Stimulated activated CD4-positive, alpha-beta T cell treated with anti-CD3 and anti-CD28 coated beads, Interleukin-1b, Interleukin-23, amount 100 ng/mL, for 24 hours (primary cell): ENCODE measurements at places on chromosomes 5 and 9.

DNA sequence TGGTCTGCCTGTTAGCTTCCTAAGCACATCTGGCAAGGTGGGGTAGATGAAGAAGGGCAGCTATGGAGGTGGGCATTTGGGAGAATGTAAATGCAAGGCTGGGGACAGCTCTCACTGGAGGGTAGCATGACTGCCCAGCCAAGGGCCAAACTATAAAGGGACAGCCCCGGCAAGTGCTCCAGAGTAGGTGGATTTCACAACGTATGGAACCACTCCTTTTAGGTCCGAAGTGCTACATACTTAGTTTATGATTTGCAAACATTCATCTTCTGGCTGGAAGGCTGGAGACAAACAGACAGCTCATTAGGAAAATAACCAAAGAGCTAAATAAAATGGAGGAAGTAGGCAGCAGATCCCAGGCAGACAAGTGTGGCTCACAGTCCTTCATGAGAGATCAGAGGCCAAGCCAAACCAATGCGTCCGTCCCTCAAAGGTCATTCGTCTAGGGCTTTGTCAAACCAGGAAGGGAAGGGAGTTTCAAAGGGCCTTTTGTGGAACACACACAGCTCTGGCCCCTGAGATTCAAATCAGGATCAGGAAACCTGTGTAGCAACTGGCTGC, 42.5 kb upstream of the GLRX start:
- DNase-seq: no peak

GRCh38 chr9:6356904-6357303, 28.7 kb downstream of the TPD52L3 start:
- DNase-seq: no peak

DNA sequence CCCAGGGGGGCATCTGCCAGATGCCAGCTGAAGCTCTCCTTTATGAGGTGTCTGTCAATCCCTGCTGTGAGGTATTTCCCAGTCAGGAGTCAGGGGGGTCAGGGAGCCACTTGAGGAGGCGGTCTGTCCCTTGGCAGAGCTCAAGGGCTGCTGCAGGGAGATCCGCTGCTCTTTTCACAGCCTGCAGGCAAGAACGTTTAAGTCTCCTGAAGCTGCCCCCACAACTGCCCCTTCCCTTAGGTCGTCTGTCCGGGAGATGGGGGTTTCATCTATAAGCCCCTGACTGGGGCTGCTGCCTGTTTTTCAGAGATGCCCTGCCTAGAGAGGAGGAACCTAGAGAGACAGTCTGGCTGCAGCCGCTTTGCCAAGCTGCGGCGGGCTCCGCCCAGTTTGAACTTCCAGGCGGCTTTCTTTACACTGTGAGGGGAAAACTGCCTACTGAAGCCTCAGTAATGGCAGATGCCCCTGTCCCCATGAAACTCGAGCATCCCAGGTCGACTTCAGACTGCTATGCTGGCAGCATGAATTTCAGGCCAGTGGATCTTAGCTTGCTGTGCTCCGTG, 148.3 kb downstream of the RPS23 start:
- DNase-seq: no peak

DNA sequence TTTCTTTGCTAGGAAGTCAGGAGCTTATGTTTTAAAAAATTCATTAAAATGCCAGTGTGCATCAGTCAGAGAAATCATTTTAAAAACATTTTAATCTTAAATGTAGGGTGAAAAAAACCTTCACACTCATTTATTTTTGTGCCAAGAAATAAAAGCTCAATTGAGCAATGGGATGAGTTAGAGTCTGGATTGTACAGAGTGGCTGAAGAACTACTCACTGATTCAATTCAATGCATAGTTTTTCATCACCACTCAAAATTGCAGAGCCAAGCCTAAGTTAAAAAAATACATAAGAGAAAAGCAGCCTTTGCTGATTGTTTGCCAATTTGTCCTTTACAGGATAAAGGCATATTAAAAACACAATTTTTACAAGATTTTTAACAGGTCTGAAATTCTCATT, 168.2 kb upstream of the DMRTA1 start:
- no peak for DNase-seq

DNA sequence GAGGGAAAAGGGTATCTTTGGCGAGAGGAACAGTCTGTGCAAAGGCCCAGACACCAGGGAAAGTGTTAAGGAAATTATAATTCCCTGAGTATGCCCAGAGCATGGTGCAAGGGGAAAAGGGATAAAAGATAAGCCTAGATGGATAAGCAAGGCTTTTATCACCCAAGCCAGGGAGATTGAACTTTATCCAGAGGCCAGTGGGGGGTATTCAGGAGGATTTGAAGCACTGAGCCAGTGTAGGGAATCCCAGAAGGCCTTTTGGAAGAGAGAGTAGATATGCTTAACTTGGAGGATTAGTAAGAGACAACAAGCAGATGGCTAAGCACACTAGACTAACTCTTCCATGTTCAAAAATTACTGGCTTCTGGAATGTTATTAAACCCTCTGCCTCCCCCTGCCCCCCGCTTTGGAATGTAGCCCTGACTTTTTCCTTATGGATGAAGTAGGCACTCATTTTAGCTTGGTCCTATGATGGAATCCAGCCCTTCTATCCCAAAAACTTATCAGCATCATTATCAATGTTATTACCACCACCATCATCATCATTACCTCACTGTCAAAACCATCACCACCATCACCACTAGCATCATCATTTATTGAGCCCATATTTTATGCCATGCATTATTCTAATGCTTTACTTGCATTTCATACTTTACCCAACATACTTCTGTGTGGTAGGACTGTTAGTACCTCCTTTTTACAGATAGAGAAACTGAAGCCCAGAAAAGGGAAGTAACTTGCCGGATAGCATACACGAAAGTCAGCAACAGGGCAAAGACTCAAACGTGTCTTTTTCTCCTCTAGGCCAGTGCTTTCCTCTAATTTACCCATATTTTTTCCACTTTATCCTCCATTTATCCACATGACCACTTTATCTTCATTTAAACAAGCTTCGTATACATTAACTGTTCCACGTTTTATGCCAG, 237.0 kb downstream of the PAPPA start:
- DNase-seq: no peak

DNA sequence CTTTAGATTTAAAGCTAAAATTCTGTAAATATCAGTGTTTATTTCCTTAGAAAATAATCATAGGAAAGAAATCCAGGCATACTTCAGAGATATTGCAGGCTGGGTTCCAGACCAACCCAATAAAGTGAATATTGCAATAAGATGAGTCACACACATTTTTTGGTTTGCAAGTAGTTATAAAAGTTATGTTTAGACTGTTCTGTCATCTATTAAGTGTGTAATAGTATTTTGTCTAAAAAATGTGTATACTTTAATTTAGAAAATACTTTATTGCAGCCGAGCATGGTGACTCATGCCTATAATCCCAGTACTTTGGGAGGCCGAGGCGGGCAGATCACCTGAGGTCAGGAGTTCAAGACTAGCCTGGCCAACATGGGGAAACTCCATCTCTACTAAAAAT, 6.9 kb upstream of the RIC1 start:
- no peak for DNase-seq

DNA sequence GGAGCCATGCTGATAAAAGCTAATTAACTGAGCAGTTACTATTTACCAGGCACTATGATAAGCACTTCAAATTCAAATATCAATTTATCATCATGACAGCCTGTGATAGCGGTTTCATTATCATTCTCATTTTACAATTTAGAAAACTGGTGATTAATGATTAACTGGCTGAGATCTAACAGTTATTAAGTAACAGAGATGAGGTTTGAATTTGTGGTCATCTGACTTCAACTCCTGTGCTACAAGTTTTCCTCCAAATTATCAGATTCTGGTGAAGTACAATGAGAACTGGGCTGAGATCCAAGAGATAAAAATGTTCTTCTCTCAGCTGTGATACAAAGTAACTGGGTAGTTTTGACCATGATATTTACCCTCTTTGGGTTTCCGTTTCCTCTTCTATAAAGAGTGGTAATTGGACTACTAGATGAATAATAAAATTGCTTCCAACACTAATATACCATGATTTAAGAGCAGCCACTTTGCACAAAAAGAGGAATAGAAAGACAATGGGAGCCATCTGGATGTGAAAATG, 74.5 kb upstream of the CCNG1 start:
- no peak for DNase-seq

DNA sequence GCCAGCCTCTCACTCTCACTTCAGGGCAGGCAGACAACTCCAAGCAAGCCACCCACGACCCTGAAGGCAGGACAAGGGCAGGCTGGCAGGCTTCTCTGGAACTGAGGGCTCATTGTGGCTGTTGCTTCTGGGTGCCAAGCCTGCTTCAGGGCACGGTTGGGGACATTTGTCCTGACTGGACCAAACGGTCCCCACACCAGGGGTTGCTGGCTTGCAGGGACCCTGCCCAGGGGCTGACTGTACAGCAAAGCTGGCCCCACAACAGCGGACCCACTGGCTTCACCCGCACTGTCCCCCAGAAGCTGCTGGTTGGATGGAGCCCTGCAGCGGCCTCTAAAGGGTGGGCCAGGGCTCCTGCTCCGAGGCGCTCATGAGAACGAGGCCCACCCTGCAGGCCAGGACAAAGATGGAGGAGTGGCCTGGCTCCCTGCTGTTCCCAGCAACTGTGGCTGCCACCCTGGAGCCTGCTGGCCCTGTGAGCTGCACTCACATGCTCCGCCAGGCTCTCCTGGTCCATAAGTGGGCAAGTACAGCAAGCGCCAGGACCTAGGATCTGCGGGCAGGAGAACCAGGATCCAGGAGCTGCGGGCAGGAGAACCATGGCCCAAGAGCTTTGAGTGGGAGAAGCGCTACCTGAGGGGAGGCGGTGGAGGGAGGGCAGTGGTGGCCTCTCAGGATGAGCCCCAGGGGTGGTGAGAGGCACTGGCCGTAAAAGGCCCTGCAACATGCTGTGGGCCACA, 34.4 kb upstream of the NSMF start:
- DNase-seq: no peak

DNA sequence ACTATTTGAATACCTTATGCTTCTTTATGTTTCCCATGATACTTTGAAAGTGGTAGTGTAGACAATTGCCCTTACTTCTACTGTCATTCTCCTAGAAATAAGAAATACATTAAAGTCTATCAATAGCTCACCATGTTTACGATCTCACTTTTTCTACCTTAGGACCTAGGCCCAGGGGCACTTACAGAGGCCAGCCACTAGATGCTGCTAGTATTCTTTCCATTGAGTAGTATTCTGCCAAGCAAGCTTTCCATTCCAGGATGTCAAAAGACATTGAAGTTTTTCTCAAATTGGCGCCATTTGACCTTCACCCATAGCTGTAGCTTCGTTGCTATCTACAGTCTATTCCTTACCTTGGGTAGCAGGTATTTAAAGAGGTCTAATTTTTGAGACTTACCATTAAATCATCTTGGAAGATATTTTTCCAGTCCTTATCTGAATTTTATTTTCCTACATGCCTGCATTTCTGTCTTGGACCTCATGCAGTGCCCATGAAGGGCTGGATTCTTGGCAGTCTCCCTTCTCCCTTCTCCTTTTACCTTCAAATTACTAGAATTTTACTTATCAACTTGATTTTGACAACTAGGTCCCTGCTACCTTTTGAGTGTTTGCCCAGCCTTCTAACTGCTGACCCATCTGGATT, 246.0 kb upstream of the NUDT12 start:
- no peak for DNase-seq

DNA sequence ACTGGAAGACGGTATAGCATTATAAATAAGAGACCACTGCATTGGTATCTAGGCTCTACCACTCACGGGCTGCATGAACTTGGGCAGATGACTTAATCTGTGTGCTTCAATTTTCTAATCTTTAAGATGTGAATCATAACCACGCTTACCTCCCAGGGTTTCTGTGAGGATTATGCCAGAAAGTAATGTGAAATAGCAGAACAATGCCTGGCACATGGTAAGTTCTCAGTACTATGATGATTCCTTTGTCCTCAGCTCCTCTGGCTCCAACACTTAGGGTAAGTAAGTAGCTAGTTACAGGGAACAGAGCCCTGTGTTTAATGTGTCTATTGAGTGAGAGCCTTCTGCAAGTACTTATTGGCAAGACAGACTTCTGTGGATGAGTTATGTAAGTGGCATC, 31.1 kb downstream of the POU4F3 start:
- no peak for DNase-seq

- no peak for DNase-seq
Observed at GRCh38 chr5:142491270-142491669, 166.4 kb upstream of the SPRY4 start.

GRCh38 chr9:90839183-90839728, 37.6 kb downstream of the SYK start:
- no peak for DNase-seq

DNA sequence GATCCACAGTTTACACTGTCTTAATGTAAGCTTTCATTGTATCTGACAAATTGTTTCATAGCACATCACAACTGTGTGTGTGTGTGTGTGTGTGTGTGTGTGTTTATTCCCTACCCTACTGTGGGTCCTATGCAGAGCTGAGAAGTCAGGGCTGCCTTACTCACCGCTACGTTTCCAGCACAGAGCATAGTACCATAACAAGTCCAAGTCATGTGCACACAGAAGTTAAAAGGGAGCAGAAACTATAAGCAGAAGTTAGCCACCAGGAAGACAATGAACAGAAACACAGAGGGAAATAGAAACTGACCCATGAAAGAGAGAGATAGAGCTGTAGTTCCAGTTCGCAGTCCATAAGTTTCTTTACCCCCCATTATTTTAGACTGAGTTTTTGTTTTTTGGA, 38.2 kb upstream of the DMXL1 start:
- no peak for DNase-seq

GRCh38 chr5:132449060-132449459, 41.5 kb downstream of the IRF1 start:
- DNase-seq: no peak

DNA sequence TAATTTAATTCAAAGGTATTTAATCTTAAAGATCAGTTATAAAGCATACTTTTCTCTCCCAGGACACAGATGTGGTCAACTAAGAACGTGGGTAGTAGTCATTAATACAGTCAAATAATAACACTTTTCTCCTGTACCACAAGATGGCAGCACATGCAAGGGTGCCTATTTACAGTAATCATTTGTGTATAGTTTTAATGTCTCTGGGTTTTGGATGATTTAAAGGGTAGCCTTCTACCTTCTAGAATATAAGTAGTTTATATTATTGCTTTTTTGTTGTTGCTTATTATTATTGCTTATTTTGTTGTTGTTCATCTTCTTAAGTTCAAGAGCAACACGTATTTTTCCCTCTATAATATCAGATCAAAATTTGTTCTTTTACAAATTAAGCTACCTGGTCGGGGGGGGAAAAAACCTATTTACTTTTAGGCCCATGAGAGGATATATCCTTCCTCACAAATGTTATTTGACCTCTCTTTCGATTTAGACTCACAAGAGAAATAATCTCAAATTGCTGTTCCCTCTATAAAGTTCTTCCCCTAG, 59.6 kb upstream of the SLC27A6 start:
- no peak for DNase-seq

DNA sequence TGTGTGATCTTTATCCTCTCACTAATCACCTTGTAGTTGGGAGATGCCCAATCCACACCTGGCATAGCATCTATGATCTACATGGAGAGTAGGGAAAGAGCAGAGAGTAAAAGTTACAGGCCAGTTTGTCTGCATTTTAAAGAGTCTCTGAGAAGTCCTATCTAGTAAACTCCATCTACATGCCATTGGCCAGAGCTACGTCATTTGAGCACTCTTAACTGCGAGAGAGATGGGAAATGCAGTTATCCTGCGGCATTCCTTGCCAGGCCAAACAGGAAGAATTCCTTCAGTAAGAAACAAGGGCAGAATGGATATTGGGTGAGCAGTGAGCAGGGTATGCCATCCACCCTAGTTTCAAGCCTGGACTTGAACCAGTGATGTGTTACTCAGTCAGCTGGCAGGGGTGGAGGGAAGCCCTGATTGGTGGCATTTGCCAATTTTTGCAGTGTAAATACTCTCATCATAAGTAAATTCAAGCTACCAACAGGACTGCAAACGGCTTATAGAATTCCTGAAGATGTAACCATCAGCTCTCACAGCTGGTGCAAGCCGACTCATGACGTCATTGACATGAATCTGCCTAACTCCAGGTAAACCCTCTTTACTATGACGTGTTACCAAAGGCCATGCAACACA, 156.8 kb upstream of the MSX2 start:
- DNase-seq: no peak
